HL-60 (cell line): ENCODE measurements at places on chromosomes 6 and 20.

- DNase-seq = no peak
These were observed 165.2 kb upstream of the TOP1 start for GRCh38 chr20:40863355-40863919.

DNA sequence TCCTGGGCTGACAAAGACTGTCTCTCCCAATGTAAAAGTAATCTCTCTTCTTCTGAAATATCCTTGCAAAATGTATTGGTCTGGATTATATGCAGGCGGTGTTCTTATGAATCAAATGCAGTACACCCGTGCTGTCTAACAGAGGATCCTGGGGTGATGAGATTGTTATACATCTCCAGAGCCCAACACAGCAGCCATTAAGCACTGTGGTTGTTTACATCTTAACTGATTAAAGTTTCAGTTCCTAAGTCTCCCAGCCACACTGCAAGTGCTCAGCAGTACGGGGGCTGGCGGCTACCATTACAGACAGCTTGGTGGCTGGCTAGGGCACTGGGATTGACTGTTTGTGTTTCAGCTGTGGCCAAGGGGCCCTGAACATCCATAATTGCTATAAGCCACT is 7.0 kb downstream of the UNC93A start:
- DNase-seq = no peak

GRCh38 chr6:78593898-78594667 is 273.3 kb upstream of the IRAK1BP1 start:
- DNase-seq = no peak

- no peak for DNase-seq
These were observed 515.3 kb downstream of the CDKAL1 start for GRCh38 chr6:21049572-21049971.

GRCh38 chr6:72365773-72366172 is 256.1 kb upstream of the KCNQ5 start:
- DNase-seq = no peak
